ENCODE measurements at places on chromosomes 6 and 20.
A peak's percentile ranks its signal among the peaks of the same experiment; 100 is the strongest.

GRCh38 chr20:37686762-37687477 lies 6.9 kb upstream of the CTNNBL1 start:
- no peak for DNase-seq

- DNase-seq = no peak
Observed at GRCh38 chr20:37728635-37728983, 34.8 kb downstream of the CTNNBL1 start.

GRCh38 chr6:89299466-89299850 lies 15.6 kb downstream of the GABRR2 start:
- DNase-seq = no peak

DNA sequence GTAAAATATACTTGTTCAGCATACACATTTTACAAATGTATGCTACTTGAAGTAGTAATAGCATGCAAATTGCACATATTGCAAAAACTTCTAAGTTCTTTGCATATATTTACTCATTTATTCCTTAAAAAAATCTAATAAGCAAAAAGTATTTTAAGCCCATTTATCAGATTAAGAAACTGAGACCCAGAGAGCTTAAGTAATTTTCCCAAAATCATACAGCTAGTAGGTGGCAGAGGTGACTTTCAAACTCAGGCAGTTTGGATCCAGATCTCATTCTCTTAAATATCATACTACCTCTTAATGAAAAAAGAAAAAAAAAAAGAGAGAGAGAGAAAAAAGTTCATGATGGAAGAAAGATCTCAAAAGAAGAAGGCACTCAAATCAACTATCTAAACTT lies 157.9 kb downstream of the RPS12 start:
- no peak for DNase-seq

GRCh38 chr6:117142995-117143394 lies 122.4 kb upstream of the VGLL2 start:
- DNase-seq = no peak

GRCh38 chr6:16102208-16102607 lies 26.7 kb upstream of the MYLIP start:
- no peak for DNase-seq

GRCh38 chr20:63049561-63050221 lies 42.9 kb upstream of the BHLHE23 start:
- DNase-seq = no peak

GRCh38 chr6:4891141-4891540 lies 112.7 kb downstream of the RPP40 start:
- no peak for DNase-seq

DNA sequence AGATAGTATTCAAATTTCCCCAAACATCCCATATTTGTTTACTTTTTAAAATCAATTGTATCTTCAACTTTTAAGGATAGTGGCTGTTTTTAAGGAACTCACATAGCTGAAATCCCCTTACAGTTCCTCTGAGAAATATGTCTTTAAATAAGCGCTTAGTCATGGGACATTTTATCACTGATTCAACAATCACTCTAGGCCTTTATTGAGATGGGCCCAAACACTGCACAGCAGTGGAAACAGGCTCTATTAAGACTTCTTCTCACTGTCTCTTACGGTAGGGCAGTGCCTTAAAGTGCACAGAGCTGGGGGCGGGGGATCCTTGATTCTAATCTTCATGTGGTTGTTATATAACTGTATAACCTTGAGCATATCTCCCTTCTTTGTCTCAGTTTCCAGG lies 59.8 kb upstream of the RREB1 start:
- no peak for DNase-seq

- no peak for DNase-seq
Observed at GRCh38 chr6:9347608-9348007, 912.3 kb upstream of the SLC35B3 start.

GRCh38 chr20:56708991-56709390 lies 79.9 kb downstream of the TFAP2C start:
- no peak for DNase-seq

GRCh38 chr6:131029626-131030297 lies 33.3 kb downstream of the EPB41L2 start:
- no peak for DNase-seq

DNA sequence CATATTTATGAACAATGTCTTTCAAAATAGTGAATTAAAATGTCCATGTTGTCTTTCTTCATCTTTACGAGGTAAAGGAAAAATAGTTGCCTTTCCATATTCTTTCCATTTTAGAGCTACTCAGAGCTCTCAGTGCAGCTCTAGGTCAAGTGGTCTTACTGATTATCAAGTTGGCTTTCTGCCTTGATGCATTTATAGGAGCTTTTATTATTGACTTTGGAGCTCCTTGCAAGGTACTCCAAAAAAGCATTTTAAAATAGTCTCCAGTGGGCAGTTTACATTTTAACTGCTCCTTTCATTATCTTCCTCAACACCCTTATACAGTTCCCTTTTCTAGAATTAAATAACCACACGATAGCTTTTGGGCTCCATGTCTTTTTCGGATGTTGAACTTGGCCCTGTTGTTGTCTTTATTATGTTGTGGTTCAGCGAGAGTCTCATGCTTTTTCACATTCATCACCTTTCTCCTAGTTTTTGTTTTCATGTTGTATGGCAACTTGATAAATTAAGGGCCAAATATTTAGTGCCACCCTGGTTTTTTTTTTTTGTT lies 122.9 kb downstream of the CLIC5 start:
- DNase-seq = no peak

DNA sequence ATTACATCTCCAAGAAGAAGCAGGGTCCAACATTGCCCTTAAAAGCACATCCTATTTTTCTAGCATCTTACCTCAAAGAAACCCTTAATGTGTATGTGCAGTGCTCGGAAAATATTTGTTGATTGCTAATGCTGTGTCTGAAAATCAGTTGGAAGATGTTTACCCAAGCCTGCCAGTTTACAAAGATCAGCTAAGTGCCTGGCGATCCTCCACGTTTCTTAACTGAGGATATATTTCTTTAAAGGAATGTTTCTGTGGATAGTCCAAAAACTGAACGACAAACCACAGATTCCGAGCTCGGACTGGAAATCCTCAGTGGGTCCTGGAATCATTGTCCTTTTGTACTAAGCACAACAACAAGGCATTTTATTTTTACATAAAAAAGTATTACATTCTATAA lies 595.7 kb upstream of the ARID1B start:
- DNase-seq = no peak

DNA sequence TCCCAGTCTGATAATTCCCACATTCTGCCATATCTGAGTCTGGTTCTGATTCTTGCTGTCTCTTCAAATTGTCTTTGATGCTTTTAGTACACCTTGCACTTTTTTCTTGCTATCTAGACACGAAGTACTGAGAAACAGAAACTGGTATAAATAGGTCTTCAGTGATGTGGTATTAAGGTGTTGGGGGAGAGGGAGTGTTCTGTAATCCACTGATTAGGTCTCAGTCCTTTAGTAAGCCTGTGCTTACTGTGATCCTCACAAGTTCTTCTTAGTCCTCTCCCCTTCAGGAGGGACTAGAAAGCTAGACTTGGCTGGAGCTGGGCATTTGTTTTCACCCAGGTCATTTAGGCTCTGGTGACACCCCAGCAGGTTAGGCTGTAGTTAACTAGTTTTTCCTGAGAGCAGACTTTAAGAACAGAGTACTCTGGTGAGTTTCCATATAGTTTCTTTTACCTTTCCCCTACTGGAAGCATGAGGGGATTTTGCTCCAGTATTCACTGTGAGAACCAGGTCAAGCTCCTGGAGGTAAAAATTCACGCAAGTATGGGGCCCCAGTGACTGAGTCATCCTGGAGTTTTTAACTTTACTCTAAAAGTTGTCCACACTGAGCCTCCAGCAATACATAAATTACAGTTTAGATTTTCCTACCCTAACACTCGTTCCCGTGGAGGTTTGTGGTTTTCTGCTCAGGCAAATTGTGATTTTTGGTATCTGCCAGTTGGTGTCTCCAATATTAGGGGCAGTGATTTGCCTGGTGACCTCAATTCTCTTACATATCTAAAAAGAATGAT lies 154.6 kb downstream of the CDKAL1 start:
- no peak for DNase-seq

DNA sequence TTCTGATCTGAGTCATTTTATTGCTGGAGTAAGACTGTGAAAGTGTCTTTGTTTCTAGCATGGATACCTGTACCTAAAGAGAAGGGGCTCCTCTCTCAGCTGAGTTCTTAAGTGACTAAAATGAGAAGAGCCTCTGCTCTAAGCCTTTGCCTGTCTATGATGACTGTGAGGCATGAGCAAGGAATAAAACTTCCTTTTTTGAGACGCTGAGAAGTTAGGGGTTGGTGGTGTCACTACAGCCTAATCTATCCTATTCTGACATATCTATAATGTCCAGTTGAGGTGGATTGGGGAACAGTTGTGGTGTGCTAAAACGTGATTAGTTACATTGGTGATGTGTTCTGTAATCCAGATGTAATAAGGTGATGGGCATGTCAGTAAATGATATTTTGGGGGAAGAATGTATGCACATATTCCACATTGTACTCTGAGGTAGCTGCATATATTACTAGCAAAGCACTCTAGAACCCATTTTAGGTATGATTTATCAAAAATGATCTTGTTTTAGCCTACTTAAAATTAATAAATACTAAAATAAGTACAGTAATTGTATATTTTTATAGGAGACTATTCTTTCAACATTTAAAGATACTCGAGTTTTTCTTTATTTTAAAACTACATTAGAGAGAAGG lies 18.1 kb downstream of the ADGRB3 start:
- no peak for DNase-seq

- no peak for DNase-seq
Observed at GRCh38 chr6:43624786-43625288, 4.2 kb downstream of the GTPBP2 start.

GRCh38 chr6:73451223-73452106 lies 632 bp downstream of the CGAS start:
- DNase-seq = peak; percentile 38

DNA sequence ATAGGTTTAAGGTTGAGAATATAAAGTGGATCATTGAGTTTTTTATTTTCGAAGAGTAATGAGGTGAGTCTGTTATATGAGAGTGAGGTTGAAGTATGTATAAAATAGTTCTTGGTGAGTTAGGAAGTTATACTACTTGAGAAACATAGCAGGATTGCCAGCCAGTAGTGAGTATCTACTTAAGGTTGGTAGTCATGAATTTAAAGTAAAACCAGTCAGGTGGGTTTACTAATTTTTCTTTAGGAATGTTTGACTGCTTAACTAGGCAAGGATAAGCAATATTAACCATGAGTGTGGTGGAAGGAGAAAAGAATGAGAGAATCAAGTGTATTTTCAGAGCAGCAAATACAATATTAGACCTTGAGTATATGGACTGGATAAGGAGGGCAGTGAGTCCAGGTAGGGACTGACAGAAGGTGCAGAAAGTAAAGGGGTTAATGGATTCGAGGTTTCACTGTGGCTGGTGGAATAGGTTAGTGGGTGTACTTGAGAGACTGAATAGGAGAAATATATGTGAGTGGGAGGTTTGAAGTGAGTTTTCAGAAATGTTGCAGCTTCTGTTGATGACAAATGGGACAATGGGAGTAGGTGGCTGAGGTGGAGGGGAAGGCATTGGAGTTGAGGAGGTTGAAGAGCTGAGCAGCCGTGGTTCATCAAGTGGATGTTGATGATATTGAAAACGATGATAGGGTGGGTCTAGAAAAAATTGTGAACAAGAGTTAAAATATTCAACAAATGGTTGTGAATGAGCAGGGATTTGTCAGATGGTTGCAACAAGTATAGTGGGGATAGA lies 232.5 kb upstream of the ASCC3 start:
- DNase-seq = no peak

DNA sequence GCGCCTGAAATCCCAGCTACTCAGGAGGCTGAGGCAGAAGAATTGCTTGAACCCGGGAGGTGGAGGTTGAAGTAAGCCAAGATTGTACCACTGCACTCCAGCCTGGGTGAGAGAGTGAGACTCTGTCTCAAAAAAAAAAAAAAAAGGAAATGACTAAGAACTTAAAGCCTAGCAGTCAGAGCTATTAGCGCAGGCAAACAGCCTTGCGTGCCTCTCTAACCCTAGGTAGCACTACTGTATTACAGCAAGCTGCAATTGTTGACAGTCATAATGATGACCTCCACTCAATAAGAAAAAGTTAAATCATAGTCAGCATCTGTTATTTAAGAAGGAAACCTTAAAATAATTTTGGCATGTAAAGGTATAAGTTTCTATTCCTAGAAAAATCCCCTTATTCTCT lies 14.4 kb downstream of the GSS start:
- DNase-seq = no peak

GRCh38 chr6:9085054-9085708 lies 649.8 kb upstream of the SLC35B3 start:
- no peak for DNase-seq

GRCh38 chr6:136963259-136963658 lies 41.2 kb downstream of the SLC35D3 start:
- DNase-seq = no peak

DNA sequence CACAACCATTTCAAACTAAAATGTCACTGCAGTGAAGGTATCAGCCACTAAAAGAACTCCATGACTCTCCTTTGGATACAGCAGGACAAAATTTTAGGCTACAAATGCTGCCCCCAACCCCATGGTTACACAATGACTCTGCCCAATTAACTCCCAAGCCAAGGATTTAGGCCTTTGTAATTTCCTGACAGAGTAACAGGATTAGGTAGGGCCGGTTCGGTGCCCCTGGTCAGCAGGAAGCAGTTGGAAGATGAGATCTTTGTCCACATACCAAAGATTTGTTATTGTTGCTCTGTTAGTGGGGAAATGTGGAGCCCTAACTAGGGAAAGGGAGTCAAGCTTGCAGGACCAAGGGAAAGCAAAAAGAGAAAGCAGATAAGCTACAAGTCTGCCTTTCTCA lies 26.7 kb upstream of the RIPK1 start:
- DNase-seq = no peak

DNA sequence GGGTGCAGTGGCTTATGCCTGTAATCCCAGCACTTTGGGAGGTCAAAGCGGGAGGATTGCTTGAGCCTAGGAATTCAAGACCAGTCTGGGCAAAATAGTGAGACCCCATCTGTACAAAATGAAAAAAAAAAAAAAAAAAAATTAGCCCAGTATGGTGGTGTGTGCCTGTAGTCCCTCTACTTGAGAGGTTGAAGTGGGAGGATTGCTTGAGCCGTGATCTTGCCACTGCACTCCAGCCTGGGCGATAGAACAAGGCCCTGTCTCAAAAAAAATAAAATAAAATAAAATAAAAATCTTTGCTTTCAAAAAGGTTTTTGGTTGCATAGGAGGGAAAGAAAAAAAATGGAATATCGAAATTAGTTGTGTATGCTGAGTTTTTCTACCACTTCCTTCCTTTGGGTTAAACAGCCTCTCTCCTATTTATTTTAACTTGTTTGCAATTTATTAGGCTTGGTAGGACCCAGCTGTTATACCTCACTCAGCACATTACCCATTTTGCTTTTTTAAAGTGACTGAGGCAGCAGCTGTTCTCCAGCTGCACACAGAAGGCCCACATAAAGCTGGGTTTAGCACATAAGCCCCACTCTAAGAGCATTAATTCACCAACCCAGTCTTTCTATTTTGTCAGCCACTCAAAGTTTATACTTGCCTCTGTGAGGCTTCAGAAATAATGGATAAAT lies 152.3 kb downstream of the ZFAND3 start:
- no peak for DNase-seq

- DNase-seq = no peak
Observed at GRCh38 chr6:87807475-87807874, 105.4 kb upstream of the AKIRIN2 start.

GRCh38 chr6:35312807-35313206 lies 15.2 kb downstream of the DEF6 start:
- no peak for DNase-seq

- DNase-seq = no peak
Observed at GRCh38 chr6:150800674-150801314, 64.7 kb upstream of the MTHFD1L start.

Measured in activated effector memory CD4-positive, alpha-beta T cell treated with Interleukin-2 at 50 U/mL for 16 hours (primary cell).